ENCODE measurements at places on chromosomes 2 and 18. TPM values are rescaled to one million over a fixed set of nuclear protein-coding genes. Genes with fewer than 3 reads are reported as not detected.

MGAT4A gene
- total RNA-seq, result 3.3 TPM

MC2R gene
- not detected for total RNA-seq

DNA sequence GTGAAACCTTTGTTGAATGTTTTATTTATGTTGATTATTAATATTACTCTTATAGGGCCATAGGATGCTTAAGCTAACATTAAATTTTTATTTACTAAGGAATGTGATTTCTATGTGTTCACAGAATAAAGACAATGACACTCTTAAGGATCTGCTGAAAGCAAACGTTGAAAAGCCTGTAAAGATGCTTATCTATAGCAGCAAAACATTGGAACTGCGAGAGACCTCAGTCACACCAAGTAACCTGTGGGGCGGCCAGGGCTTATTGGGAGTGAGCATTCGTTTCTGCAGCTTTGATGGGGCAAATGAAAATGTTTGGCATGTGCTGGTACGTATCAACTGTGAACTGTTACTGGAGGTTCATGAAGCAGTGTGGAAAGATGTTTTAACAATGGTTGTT, 20.4 kb downstream of the GORASP2 start:
- DNase-seq, result no peak

DNA sequence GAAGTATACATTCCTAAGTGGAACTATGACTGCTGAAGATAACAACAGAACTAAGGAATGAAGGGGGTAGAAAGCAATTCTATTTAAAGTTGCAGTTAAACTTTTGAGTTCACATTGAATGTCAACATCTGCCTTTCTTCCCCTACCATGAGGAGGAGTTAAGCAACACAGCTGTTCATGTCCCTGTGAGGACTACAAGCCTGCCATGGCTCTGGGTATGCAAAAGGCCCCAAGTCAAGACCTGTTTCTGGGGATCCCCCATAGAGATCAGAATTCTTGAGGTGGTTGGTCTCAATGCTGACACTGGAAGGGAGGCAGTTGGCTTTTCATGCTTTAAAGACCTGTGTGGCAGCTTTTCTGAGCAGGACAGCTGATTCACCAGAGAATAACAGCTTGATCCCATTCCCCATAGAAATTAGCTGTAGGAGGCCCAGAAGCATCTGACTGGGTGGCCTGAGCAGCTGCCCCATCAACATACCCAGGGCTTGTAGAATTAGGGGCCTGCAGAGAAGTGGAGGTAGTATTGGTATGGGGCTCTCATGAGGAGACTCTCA, 131.0 kb downstream of the SETBP1 start:
- no peak for DNase-seq

DNA sequence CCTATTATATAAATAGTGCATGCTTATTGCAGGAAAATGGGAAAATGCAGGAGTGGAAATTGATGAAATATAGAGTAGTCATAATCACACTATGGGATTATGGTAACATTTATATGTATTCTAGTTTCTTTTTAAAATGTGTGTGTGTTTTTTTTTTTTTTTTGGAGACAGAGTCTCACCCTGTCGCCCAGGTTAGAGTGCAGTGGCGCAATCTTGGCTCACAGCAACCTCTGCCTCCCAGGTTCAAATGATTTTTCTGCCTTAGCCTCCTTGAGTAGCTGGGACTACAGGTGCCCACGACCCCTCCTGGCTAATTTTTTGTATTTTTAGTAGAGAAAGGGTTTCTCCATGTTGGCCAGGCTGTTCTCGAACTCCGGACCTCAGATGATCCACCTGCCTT, 47.0 kb downstream of the BIRC6 start:
- DNase-seq, result no peak

- DNase-seq, result no peak
Measured at GRCh38 chr2:231160701-231161100, 35.9 kb upstream of the HTR2B start.
